ENCODE measurements at places on chromosomes 5 and 9. TPM values are rescaled to one million over a fixed set of nuclear protein-coding genes. Genes with fewer than 3 reads are reported as not detected.

DNA sequence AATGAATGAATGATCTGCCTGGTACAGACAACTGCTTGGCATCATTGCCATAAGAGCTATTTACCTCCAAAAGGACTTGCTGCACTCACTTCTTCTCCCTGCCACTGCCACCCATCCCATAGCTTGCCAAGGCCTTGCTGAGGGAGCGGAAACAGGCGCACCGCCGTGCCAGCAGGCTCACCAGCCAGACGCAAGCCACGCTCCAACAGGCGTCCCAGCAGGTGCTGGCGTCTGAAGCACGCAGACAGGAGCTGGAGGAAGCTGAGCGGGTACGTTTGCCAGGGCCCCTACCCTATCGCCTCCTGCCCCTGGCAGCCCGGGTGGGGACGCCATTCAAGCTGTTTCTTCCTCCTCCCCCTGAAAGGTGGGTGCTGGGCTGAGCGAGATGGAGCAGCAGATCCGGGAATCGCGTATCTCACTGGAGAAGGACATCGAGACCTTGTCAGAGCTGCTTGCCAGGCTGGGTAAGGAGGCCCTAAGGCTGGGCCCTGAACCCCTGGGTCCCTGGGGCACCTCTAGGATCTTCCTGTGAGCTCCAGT, 8.9 kb upstream of the AIF1L start:
- no peak for DNase-seq

DNA sequence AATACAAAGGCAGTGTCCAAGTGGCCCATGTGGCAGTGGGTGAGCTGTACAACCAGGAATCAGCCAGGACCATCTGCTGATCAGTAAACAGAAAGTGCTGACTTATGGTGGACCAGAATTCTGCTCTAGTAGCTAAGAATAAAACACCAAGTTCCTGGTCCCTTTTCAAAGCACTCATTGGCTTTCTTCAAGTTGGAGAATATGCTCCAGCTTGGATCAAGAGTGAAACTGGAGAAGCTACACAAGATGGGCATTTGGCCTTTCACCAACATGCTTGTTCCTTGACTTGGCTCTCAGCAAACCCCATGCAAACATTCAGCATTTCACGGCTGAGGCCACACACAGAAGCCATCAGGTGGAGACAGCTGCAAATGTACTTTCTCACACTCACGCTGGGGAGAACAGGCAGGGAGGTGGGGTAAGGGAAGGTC, 32.1 kb downstream of the MARCHF3 start:
- peak; percentile 18 for DNase-seq

DNA sequence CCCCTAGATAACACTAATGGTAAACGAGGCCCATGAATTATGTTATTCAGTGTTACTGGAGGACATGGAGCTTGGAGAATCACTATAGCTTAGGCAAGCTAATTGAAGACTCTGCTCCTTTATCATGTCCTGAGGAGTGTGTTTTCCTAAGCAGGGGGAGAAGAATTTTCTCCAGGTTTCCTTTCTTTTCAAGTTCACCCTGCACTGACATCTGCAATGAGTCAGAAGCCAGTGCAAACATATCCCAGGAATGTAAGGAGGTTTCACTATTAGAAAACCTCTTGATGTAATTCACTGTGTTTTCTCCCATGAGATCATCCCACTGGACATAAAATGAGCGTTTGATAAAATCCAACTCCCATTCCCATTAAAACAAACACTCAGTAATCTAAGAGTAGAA, 75.6 kb downstream of the DMRT2 start:
- DNase-seq = no peak

CDH12 gene
- total RNA-seq = not detected

DNA sequence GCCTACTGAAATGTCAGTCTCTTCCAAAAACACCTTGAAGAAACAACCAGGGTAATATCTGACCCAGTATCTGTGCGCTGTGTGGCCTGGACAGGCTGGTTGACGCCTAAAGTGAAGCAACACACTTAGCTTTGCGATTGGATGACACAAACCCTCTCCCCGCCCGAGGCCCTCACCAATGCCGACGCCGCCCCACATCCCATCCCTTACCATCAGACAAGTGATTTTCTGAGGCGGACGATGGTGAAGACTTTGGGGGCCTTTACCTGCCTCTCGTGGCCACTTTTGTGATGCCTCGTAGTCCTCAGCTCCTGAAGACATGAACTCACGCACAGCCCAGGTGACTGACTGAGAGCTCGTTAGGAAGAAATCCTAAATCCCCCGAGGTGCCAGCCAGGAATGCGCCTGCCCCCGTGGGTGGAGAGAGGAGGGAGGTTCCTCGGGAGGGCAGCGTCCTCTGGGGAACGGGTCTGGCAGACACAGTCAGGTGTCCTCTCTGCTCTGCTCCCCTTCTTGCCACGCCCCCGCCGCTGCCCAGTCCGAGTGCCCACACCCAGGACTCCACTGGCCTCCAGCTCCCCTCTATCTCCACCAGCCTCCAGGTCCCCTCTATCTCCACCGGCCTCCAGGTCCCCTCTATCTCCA, 31.0 kb upstream of the RXRA start:
- DNase-seq = no peak

DNA sequence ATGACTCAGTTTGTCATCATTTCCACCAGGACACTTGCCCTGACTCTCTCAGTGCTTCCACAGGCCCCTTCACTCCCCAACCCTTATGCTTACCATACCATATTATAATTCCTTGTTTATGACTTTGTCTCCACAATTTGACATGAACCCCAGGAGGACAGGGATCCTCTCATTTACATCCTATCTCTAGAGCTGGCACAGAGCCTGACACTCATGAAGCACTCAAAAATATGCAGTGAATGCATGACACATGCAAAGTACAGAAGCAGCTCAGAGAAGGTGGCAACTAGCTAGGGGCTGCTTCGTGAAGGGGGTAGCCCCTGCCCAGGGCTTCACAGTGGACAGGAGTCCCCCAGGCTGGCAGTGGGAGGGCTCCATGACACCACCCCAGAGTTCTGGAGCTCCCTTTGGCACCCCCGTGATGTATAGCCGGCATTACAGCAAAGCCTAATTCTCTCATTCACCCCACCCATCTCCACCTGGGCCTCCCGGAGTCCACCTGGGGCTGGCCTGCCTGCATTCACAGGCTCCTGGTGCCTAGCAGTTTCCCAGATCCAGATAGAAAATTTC, 112.0 kb upstream of the SPOCK1 start:
- DNase-seq = no peak

- no peak for DNase-seq
These were observed 12.8 kb downstream of the COL23A1 start for GRCh38 chr5:178577376-178577839.

DNA sequence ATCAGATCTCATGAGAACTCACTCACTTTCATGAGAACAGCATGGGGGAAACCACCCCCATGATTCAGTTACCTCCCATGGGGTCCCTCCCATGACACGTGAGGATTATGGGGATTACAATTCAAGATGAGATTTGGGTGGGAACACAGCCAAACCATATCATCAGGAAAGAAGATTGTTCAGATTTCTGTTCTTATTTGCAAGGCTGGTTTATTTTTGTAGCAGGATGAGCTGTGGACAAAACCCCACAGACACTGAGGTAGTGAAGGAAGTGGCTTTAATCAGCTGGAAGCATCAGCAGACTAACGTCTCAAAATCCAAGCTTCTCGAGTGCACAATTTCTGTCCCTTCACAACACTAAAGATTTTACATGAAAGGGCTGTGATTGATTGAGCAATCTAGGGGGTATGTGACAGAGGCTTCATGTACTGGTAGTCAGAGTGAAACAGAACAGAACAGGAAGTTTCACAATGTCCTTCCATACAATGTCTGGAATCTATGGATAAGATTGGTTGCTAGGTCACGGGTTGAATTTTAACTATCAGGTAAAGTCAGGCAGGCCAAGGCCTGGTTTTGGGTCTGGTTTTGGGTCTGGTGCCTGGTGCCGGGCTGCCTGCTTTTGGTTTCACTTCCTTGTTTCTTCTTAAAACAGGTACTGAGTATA, 91.3 kb upstream of the ZNF366 start:
- DNase-seq = no peak

DNA sequence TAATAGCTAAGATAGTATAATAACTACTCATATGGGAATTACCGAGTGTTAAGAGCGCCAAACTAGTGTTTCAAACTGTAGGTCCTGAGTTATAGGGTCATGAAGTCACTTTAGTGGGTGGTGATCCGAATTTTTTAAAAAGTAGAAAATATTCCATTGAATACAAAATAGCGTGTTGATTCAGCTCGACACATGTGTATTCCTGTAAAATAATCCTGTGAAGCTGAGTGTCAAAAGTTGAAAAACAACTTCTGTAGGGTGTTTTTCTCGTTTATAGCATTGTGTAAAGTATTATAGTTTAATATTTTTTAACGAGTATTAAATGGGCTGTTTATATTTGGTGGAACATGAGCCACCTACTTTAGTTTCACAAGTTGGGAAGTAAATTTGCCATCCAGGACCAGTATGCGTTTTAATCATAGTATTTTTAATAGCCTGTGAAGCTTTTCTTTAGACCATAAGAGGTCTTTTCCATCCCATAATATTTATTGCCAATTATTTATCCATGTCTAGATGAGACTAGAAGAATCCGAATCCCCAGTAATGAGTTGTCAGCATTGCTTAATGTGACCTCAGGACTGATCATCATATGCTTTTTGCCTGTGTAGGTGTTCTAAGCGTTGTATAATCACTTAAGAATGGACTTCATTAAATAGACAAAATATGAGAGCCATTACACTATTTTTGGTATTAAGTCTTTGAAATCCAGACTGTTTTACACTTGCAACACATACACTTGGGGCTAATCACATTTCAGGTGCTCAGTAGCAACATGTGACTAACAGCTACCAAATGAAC, 84.1 kb downstream of the PTPDC1 start:
- no peak for DNase-seq

DNA sequence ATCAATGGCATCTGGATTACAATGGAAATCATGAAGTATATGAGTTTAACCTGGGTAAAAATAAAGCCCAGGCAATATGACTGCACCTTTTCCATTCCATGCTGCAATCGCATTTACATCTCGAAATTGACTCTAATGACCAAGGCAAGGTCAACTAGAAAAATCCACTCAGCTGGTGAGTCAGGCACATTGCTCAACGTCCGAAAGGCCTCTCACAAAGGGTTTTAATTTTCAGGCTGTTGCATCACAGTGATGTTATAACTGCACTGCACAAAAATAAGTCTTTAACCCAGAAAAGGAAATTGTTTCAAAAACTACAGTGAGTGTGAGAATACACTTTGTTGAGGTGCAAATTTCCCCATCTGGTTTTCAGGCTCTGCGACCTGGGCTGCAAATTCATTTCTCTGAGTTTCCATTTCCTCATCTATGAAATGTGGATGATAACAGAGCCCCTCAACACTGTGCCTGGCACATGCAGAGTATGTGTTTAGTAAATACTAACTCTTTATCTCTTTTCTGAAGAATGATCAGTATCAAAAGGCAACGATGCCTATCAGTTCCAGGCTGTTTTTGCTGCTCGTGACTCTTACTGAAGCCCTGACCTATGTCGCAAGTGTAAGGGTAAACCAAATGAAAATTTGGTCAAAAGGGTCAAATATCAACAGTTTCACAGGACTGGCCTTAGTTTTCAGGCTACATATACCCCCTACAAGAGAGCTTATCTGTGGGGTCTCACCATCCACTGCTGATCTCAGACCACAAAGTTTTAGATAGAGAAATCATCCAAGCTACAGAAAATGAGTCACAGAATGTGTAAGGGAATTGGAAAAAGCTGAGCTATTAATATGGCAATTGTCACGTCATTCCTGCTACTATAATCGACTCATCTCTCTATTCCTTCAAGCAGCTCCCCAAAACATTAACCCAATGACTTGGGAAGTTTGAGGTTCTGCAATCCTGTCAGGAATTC, 4.1 kb downstream of the NFIL3 start:
- DNase-seq = peak; percentile 48

DNA sequence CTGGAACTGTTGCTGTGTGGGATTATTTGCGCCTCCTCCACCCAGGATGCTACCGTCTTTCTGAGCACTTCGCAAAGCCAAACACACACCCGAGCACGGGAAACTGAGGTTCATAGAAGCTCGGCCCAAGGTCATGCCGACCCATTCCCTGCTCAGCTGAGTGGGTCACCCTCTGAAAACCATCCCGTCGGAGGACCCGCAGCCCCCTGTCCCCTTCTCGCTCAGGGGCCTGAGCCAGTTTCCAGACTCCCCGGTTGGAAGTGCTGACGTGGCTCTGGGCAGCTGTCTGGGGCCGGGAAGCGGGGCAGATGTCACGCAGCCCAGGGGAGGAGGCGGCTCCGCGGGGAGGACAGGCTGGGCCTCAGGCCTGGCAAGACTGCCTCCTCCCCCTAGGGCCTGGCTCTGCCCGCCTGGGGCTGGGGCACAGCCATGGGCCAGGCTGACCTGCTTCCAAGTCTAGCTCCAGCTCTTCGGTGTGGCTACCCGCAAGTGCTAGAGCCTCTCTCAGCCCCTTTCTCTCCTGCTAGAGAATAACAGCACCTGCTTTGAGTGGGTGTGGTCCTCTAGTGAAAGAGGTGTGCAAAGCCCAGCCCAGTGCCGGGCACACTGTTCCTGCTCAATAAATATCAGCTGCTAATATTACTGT, 9.9 kb upstream of the CXXC5 start:
- DNase-seq = peak; percentile 83

GRCh38 chr9:122354536-122355199, 16.2 kb upstream of the PTGS1 start:
- DNase-seq = no peak

ADRA1B gene
- not detected for total RNA-seq

GRCh38 chr5:122374110-122374509, 62.1 kb downstream of the SNCAIP start:
- DNase-seq = no peak

DNA sequence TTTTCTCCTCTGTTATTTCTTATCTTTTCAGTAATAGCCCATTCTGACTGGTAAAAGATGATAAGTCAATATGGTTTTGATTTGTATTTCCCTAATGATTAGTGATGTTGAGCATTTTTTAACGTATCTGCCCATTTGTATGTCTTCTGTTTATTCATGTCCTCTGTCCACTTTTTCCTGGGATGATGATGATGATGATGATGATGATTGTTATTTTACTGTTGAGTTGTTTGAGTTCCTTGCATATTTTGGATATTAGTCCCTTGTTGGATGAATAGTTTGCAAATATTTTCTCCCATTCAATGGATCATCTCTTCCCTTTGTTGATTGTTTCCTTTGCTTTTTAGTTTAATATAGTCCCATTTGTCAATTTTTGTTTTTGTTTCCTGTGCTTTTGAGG, 27.0 kb downstream of the UTP15 start:
- no peak for DNase-seq

PCDHGA12 gene
- 0.37 TPM for total RNA-seq

TNFSF15 gene
- total RNA-seq = 5.2 TPM

DNA sequence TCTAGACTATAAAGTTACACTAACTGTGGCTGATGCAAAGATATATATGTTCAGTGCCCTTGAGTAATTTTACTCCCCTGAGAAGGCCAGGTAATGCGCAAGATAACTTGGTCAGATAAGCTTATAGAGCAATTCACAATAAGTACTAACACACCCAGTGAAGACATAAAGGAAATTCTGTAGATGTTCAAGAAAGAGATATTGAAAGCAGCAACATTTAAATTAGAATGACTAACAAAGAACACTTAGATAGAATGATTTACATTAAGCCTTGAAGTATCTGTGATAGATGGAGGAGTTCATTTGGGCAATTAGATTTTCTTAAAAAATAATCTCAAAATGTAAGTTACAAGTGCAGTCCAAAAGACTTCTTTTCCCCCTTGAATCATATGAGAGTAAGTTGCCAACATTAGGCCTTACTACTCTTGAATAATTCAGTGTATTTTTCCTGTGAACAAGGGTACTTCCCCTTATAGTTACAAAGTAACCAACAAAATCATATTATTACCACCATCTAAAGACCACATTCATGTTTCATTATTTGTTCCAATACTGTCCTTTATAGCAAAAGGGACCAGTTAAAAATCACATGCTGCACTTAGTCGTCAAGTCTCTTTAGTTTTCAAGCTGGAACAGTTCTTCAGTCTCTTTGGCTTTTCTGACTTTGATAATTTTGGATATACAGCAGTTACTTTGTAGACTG, 44.4 kb upstream of the ELOVL7 start:
- no peak for DNase-seq
